A549 treated with GW870086 at 1 μM for 4 hours (cell line): ENCODE measurements at places on chromosomes 13 and 19. TPM values are rescaled to one million over a fixed set of nuclear protein-coding genes. Genes with fewer than 3 reads are reported as not detected.

The LCP1 gene
- total RNA-seq = 0.16 to 0.26 TPM (median 0.21 TPM) in 5 replicates

The PTGER1 gene
- total RNA-seq = 0.12 to 0.21 TPM (median 0.14 TPM) in 3 of 5 replicates, not detected in the others

The IFNL1 gene
- 0.27 TPM in 1 of 5 replicates, not detected in the others for total RNA-seq

The SLC7A1 gene
- total RNA-seq = 25.4 to 31.3 TPM (median 30.9 TPM) in 5 replicates

The MEDAG gene
- total RNA-seq = 0.14 to 0.26 TPM (median 0.24 TPM) in 4 of 5 replicates, not detected in the other
